GM23248 (cell line): ENCODE measurements at places on chromosomes 2 and 18. TPM values are rescaled to one million over a fixed set of nuclear protein-coding genes. Genes with fewer than 3 reads are reported as not detected.

The BMP10 gene
- total RNA-seq = not detected in 2 replicates

The CRYBA2 gene
- total RNA-seq = not detected in 2 replicates

The KCMF1 gene
- total RNA-seq = 87.2 and 131 TPM in 2 replicates

The ARHGAP15 gene
- not detected in 2 replicates for total RNA-seq

The RTP5 gene
- total RNA-seq = not detected in 2 replicates

The SCG2 gene
- total RNA-seq = under 0.01 and 0.25 TPM in 2 replicates

The ANKRD29 gene
- total RNA-seq = 8.9 and 9.2 TPM in 2 replicates

The MC4R gene
- 0.32 TPM in 1 of 2 replicates, not detected in the other for total RNA-seq

The SLC5A7 gene
- total RNA-seq = not detected in 2 replicates

The DNAJC5G gene
- not detected in 2 replicates for total RNA-seq

The CXCR4 gene
- total RNA-seq = not detected in 2 replicates

The CNRIP1 gene
- 21.8 and 37.7 TPM in 2 replicates for total RNA-seq

The MARCHF7 gene
- total RNA-seq = 99.3 and 118 TPM in 2 replicates

The ASB18 gene
- not detected in 2 replicates for total RNA-seq

The CD28 gene
- 0.11 TPM in 1 of 2 replicates, not detected in the other for total RNA-seq

The ITGB6 gene
- total RNA-seq = not detected in 2 replicates

The UGT1A4 gene
- not detected in 2 replicates for total RNA-seq

The CD8A gene
- 0.86 TPM in 1 of 2 replicates, not detected in the other for total RNA-seq

The LRRTM1 gene
- total RNA-seq = not detected in 2 replicates

The CAPN14 gene
- total RNA-seq = 0.11 TPM in 1 of 2 replicates, not detected in the other

The RHOB gene
- 303 and 305 TPM in 2 replicates for total RNA-seq

The DLGAP1 gene
- 0.22 TPM in 1 of 2 replicates, not detected in the other for total RNA-seq

The GKN2 gene
- total RNA-seq = not detected in 2 replicates

The FBXO36 gene
- total RNA-seq = 2.3 and 5.3 TPM in 2 replicates

The HRH4 gene
- total RNA-seq = not detected in 2 replicates

The TCF23 gene
- not detected in 2 replicates for total RNA-seq

The ACMSD gene
- not detected in 2 replicates for total RNA-seq

The RFTN2 gene
- 1.6 and 2.1 TPM in 2 replicates for total RNA-seq

The SYT4 gene
- not detected in 2 replicates for total RNA-seq

The SFTPB gene
- total RNA-seq = not detected in 2 replicates

The AQP4 gene
- not detected in 2 replicates for total RNA-seq

The LYPD6B gene
- 3.9 and 6.8 TPM in 2 replicates for total RNA-seq

The SPDYA gene
- total RNA-seq = not detected in 2 replicates

The ZNF521 gene
- total RNA-seq = 12.1 and 17.9 TPM in 2 replicates

The COL3A1 gene
- 2,141 and 2,153 TPM in 2 replicates for total RNA-seq

The KIAA1328 gene
- total RNA-seq = 3.5 and 5.8 TPM in 2 replicates

The ZFP36L2 gene
- 13.8 and 14.4 TPM in 2 replicates for total RNA-seq

The DPP4 gene
- total RNA-seq = 33.5 and 39.9 TPM in 2 replicates

The KCNK3 gene
- not detected in 2 replicates for total RNA-seq

The RAX gene
- total RNA-seq = not detected in 2 replicates

The CDH20 gene
- not detected in 2 replicates for total RNA-seq

The POTEJ gene
- total RNA-seq = not detected in 2 replicates

The CIDEA gene
- not detected in 2 replicates for total RNA-seq

The TXNDC2 gene
- total RNA-seq = not detected in 2 replicates

The DSG4 gene
- total RNA-seq = not detected in 2 replicates

The PRSS56 gene
- total RNA-seq = not detected in 2 replicates

The KCNF1 gene
- total RNA-seq = 0.97 TPM in 1 of 2 replicates, not detected in the other
